ENCODE measurements at places on chromosomes 1 and 21.

DNA sequence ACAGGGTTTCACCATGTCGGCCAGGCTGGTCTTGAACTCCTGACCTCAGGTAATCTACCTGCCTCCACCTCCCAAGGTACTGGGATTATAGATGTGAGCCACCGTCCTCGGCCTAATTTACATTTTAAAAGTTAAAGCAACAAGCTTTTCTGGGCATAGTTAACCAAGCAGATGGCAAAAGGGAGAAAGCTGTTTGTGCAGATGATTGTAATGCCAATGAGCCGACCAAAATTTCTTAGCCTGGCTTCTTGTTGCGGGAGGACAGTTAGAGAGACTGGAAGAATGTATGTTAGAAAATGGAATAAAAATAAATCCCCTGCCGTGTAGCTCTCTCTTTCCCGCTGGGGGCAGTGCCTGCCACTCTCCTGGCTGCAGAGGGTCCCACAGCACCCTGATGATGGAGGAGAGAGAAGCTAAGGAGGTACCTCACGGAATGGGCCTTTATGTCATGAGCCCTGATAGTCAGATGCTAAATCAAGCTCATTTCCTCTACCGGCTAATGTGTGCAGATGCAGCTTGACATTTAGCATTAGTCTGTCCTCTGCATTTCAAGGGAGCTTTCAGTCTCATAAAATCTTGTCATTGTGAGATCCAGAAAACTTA is 87.2 kb downstream of the HHAT start:
- DNase-seq, result no peak

DNA sequence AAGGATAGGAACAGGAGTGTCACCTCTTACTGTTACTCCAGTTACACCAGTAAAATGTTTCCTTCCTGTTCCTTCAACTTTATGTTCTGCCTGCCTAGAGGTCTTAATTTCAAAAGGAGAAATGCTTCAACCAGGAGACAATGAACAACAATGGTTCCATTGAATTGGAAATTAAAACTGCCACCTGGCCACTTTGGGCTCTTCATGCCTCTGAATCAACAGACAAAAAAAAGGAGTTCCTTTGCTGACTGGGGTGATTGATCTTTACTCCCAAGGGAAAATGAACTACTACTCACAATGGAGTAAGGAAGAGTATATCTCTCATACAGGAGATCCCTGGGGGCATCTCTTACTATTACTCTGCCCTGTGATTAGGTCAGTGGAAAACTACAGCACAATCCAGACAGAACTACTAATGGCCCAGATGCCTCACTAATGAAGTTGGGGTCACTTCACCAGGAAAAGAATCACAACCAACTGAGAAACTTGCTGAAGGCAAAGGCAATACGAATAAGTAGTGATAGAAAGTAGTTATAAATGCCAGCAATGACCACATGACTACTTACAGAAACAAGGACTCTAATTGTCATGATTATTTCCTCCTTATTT is 76.6 kb upstream of the PRDX6 start:
- DNase-seq, result no peak

DNA sequence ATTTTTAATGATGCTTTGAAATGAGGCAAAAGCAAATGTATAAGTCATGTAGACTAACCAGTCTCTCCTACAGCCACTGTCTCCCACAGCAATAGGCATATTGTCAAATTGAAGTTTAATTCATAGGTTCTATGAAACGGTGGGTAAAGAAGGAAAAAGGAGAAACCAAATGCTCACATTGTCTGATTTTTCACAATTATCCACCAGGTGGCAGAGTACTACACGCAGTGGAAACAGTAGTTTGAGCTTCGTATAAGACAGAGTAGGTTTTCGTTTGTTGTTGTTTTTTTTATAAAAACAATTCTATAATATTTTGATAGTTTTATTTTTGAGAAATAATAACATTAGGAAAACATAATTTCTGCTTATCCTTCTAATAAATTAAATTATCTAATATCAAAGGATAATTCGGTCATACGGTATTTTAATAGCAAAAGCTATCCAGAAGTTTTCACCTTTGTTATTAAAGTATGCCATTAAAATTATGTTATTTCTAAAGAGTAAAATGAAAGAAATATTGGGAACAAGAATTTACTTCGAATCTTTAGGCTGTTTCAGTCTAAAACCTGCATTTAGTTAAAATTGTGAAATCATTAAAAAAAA is 39.1 kb downstream of the TYW3 start:
- no peak for DNase-seq

DNA sequence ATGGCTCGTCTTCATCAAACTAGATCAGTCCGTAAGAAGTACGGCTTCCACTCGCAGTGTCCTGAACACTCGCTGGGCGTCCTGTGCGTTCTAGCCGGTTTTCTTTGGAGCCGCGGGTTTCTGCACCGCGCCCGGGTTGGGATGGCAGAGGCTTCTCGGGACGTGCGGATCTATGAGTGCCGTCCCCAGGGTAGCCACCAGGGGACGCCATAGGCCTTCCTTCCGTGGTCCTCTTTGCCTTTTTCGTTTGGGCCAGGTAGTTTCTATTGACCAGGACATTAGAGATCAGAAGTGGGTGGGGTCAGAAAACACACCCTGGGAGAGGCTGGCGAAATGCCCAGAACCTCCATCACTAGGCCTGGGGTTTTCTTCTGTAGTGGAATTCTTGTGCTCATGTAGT is 273.8 kb downstream of the FAM72C start:
- DNase-seq, result no peak

DNA sequence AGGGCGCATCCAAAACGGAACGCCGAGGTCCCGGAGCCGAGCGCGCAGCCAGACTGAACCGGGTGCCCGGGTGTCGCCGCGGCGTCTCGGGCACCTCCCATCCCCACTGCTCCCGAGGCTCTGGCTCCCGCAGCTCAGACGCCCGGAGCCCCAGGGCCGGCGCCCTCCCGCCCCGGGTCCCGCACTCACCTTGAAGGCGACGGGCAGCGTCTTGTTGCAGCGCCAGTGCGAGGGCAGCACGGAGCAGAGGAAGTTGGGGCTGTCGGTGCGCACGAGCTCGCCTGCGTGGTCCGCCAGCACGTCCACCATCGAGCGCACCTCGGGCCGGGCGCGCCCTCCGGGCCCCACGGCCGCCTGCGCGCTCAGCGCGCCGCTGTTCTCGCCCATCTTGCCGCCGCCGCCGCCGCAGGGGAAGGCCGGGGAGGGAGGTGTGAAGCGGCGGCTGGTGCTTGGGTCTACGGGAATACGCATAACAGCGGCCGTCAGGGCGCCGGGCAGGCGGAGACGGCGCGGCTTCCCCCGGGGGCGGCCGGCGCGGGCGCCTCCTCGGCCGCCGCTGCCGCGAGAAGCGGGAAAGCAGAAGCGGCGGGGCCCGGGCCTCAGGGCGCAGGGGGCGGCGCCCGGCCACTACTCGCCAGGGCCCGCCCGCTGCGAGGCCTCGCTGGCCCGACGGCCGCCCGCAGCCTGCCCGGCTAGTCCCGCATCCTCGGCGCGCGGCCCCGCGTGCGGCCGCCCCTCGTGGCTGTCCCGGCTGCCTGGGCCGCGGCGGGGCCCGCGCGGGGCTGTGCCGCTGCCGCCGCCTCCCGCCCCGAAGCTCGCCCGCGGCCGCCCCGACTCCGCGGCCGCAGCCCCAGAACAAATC is 447 bp downstream of the RUNX3 start:
- DNase-seq, result no peak

DNA sequence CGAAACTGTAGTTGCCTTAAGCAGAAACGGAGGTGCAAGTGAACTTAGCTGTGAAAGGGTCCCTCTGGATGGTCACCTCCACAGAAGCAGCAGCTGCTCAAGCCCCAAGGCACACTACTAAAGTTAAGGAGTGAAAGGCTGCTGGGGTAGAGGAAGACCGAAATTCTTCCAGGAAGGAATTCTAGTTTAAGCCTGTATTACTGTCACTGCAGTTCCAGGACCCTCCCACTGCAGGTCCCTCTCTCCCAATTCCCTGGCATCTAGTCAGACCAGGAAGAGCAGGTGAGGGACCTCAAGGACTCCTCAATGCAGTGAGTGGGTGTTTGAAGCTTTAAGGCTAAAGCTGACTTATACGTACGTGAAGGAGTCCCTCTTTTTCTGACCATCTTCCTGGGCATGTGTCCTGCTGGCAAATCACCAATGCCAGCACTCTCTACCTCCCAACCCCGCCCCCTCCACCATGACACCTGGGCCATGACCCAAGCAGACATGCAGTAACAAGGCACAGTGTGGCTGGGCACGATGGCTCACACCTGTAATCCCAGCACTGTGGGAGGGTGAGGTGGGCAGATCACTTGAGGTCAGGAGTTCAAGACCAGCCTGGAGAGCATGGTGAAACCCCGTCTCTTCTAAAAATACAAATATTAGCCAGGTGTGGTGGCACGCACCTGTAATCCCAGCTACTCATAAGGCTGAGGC is 57.2 kb downstream of the TGFBR3 start:
- no peak for DNase-seq

DNA sequence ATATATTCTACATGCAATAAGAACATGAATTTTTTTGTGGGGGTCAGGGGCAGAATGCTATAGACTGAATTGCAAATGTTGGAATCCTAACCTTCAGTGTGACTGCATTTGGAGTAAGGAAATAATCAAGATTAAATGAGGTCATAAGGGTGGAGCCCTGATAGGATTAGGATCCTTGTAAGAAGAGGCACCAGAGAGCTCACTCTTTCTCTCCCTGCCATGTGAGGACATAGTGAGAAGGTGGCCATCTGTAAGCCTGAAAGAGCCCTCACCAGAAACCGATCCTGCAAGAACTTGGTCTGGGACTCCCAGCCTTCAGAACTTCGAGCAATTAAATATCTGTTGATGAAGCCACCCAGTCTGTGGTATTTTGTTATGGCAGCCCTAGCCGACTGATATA is 70.3 kb upstream of the SOX13 start:
- DNase-seq, result no peak

- no peak for DNase-seq
Observed at GRCh38 chr1:114336360-114336759, 174.6 kb downstream of the TRIM33 start.

DNA sequence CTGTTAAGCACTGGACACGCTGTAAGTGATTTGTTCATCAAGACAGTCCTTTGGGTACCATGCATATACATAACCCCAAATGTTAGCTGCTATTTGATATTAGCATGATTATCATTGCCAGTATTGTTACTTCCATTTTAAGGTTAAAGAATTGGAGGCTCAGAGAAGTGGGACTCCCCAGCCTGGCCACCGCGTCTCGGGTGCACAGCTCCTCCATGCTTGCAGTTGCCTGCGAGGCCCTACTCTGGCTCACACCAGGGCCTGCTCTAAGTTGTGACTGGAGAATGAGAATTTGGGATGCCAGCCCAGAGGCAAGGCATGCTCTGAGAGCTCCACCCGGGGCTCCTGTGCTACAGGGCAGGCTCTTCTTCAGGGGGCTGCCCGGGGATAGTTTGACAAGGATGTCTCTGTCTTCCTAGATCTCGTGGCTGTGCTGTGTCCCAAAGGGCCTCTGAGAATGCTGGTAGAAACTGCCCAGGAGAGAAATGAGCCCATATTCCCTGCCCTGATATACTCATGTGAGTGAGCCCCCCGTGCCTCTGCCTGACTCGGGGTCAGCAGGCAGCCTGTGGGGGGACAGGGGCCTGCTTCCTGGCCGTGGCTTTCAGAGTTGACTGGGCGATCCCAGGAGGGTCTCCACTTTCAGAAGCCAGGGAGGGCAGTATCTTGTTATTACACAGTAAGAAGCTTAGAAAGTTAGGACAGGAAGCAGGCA is 19.4 kb downstream of the PSEN2 start:
- DNase-seq, result no peak

DNA sequence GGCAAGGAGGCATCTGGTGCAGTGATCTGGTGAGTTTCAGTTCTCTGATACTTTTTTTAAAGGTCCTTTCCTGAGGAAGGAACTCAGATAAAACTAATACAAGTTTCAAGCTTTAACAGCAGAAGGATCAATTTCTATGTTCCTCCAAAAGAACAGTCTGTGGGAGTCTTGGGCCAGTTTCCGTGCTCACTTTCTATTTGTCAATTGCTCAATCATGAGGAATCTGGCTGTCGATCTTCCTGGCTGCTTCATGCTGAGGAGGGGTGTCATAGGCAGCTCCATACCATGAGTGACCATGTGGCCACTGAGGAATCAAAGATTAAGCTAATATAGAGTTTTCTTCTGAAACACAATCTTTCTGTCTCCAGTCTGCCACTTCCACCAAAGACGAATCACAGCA is 11.4 kb upstream of the TMEM125 start:
- no peak for DNase-seq

DNA sequence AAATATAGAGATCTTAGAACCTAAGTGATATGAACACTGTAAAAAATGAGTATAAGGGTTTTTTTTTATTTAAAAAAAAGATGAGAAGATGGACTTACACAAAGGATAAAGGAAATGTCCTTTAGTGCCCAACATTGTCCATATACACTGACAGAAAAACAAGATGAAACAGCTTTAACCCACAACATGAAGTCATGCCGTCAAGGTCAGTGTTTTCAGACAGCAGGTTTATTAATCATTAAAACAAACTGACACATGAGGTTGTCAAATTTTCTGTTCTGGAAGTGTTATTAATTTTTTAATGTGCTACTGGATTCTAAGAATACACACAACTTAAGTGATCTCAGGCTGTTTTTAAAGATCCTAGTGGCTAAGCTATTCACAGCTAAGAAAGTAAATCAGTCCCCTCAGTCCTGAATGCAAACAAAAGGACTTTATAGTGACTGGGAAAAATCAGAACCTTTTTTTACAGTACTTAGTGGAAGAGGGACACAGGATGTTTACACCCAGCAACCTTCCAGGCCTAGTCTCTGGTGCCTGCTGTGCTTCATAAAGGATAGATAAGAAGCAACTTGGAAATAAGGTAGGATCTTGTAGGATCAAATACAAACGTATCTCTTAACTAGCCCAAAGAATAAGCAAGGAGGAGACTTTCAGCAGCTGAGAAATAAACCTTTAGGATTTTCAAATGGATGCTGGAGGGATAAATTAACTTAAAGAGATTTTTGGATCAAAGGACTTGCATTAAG is 21.9 kb upstream of the PKN2 start:
- DNase-seq, result no peak

DNA sequence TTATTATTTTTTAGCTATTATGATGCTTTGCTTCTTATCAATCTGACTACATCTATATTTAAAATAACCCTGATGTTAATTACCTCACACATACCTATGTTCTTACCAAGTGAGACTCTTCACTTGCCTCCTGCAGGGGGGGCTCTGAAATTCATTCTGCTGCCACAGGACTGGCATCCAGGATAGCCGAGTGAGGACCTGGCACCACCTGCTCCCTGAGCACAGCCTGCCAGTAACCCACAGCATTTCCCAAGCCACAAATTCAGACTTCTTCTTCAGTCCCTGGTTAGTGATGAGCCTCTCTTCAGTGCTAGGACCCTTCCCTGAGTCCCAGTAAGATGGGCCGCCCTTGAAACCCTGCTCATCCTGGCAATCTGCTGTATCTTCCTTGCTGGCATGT is 296.5 kb upstream of the PLXNA2 start:
- DNase-seq, result no peak

GRCh38 chr1:56535362-56535761 is 44.0 kb downstream of the PLPP3 start:
- no peak for DNase-seq

GRCh38 chr1:220734571-220735326 is 13.4 kb upstream of the MTARC2 start:
- DNase-seq, result no peak

All from cortex of kidney (tissue), 1 donor.